Activated CD4-positive, alpha-beta memory T cell treated with anti-CD3 and anti-CD28 coated beads, Interleukin-2, amount 10 ng/mL, durations not matched to agents 7 days and 5 days (primary cell): ENCODE measurements at places on chromosomes 4 and X. TPM values are rescaled to one million over a fixed set of nuclear protein-coding genes. Genes with fewer than 3 reads are reported as not detected.

Gene TEX11
- total RNA-seq, result not detected

Gene GLOD5
- not detected for total RNA-seq

Gene IL13RA2
- not detected for total RNA-seq

Gene ZDHHC15
- not detected for total RNA-seq

Gene TMEM154
- 47.1 TPM for total RNA-seq

Gene ZNF185
- 0.75 TPM for total RNA-seq

Gene FAM149A
- total RNA-seq, result 0.38 TPM

Gene PCDH19
- total RNA-seq, result not detected

Gene NDNF
- total RNA-seq, result 0.28 TPM

Gene TLR3
- 3.3 TPM for total RNA-seq

Gene ARSH
- not detected for total RNA-seq

Gene ADH1B
- not detected for total RNA-seq

Gene TIGD4
- 0.35 TPM for total RNA-seq

DNA sequence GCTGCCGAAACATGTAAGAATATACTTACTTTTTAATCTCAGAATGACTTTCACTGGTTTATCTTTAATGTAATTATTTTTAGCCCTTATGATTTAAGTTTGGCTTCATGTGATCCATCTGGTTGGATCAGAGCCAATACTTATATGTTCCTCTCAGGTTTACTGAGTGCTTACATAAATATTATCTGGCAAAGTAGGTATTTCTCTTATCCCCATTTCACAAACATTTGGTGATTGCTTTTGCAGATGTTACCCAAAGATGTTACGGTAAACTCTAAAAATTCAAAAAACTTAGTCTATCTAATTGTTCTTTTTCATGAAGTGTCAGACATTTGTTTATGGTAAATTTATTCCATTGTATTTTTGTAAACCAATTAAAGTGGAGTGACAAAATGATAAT, 115.0 kb upstream of the TLL1 start:
- no peak for DNase-seq

GRCh38 chrX:38599796-38600755, 38.7 kb downstream of the TSPAN7 start:
- no peak for DNase-seq

GRCh38 chr4:186037692-186038658, 31.0 kb upstream of the TLR3 start:
- DNase-seq, result peak; percentile 31

GRCh38 chr4:142940425-142941330, 94.6 kb upstream of the INPP4B start:
- DNase-seq, result no peak

GRCh38 chr4:30172416-30172815, 547.8 kb upstream of the PCDH7 start:
- no peak for DNase-seq

DNA sequence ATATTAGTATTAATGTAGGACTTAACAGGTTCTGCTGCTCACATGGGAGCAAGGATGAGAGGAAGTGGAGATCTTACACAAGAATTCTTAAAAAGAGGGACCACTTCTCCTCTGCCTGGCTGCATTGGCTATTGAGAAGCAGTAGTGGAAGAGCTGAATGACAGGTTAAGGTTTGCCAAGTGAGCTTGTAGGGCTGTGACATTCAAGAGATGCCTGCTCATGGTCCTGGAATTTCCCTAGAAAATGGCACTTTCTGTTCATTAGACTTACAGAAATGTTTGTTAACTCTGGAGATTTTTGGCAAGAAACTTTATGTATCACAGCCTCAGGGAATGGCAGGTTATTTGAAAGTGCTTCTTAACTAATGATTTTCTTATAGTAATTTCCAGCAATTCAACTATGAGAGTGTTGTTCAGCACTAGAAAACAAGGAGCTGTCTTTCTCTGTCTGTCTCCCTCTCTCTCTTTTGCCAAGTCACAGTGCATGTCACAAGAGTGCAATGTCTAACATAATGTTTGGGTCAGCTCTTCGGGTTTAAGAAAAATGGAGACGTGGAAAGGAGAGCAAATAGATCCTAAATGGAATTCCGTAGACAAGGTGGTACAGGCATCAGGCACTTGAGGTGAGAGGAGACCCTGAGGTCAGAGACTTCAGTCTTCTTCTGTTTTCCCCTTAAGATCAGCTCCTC, 8.3 kb upstream of the NAP1L5 start:
- DNase-seq, result no peak

DNA sequence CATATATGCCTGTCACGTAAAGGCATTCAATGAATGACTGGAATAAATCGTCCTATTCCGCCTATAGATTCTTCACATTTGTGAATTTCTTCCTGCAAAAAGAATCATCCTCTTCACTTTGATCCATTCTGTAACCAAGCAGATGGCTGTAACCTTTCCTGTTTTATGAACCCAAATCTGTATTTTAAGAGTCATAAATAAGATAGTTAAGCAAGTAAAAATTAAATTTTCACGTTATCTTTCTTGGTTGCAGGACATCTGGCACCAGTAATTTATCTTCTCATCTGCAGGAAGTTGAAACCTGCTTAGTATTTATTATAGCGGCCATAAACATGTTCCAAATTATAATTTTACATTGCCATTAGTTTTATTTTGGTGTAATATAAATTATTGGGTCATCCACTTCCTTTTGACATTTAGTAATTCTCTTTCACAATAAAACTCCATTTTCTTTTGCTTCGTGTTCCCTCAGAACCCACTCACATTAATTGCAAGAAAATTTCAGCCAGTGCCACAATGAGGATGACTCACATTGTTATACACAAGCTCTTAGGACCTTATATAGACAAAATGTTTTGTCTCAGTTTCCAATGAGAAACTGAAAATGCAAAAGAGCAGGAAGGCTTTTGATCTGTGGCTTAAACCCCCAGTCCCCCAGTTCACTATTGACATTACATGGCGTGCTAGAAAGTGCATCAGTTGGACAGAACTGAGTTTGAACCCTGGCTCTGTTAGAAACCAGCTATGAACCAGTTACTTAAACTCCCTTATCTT, 51.1 kb downstream of the TMEM156 start:
- DNase-seq, result peak; percentile 22

- DNase-seq, result no peak
Measured at GRCh38 chrX:42456176-42456700, 321.7 kb downstream of the PPP1R2C start.

DNA sequence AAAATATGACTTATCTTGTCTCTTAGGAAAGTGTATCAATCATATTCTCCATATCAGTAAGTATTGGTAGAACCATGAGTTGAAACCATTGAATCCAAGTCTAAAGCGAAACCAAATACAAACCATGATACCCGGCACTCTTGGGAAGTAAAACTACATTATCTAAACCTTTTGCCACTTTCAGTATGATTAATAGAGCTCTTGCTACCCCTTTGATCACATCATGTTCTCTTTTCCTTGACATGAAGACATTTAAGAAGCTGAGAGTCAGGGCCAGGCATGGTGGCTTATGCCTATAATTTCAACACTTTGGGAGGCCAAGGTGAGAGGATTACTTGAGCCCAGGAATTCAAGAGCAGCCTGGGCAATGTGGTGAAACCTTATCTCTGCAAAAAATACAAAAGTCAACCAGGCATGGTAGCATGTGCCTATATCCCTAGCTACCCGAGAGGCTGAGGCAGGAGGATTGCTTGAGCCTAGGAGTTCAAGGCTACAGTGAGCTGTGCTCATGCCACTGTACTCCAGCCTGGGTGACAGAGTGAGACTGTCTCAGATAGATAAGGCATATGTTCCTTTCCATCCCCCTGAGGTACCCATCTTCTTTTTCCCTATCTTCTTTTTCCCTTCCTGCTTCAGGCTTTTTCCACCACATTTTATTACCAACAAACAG, 45.4 kb downstream of the CEP135 start:
- DNase-seq, result no peak

DNA sequence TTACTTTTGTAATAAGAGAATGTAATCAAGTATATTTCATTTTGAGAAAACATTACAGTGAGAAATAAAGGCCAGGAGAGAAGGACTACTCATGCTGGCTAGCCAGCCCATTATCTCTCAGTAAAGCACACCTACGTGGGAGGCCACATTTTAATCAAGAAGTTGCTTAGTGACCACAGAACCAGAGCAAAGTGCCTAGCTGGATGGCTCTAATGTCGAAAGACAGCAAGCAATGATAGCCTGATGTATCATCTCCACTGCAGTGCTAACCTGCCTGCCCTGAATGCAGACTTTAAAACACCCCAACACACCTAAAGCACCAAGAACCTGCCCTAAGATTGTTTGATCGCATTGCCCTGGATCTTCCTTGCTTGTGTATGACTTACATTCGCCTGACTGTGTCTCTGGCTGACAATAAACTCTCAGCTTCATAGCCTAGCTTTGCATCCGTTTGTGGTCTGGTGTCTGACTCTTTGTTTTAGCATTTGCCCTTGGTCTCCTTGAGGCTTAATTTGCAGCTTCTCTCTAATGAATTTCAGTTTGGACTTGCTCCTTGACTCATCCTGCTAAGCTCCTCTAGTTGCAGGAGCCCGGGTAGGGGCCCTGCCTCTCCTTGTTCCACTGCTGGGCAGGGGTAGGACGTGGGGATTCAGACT, 31.4 kb upstream of the SOWAHD start:
- peak; percentile 23 for DNase-seq

GRCh38 chr4:141417387-141417786, 196.7 kb downstream of the ZNF330 start:
- DNase-seq, result no peak

DNA sequence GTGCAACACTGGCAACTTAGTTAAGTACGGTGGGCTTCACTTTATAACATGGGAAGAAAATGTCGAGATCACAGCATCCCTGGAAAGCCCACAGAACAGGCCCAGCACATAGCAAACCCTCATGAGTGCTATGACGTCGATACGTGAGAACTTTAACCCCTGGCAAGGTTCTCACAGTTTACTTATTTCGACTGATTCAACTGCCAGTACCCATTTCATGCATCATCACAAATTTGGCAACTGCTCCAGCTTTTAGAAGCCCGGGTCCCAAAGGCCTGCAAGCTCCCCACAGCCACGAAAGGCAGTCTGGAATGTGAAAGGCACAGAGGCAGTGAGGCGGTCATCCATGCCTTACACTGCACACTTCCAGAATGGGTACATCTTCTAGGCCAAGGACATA, 41.2 kb downstream of the RELL1 start:
- no peak for DNase-seq

- DNase-seq, result no peak
Measured at GRCh38 chrX:17511556-17511955, 136.6 kb downstream of the NHS start.

GRCh38 chr4:181202240-181202639, 1041.0 kb upstream of the TENM3 start:
- no peak for DNase-seq

DNA sequence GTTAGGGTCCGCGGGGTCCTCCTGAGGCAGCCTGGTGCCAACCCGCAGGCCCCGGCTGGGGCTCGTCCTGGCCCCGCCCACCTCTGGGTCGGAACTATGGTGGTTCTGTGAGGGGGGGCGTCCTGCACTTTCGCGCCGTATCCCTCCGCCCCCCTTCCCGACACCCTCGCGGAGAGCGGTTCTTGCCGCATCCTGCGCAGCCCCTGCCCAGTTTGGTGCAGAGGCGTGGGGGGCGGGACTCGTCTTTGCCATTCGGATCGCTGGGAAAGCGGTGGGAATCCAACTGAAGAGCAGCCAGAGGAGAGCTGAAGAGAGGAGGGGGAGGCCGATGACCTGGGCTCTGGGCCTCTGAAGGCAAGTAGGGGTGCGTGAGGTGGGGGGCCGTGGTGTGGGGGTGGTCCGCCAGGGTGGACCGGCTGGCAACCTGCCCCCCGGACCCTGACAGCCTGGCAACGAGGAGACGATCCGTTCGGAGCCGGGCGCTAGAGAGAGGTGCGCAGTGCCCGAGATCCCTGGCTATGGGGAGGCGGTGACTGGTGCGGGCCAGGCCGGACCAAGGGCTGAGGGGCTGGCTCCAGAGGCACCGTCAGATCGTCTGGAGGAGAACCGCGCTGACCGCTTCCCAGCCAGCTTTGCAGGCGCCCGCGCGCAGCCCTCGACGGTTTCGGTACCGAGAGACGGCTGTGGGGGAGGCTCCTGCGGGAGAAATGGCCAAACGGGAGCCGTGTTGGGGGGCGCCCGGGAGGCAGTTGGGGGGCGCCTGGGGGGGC, at the start of gene GPRASP1:
TSS of gene GPRASP1 (plus strand) at position 242 of the 770 bp plus-strand sequence. CDS start 2,431 bp downstream, outside the sequence.
- peak; percentile 21 for DNase-seq

DNA sequence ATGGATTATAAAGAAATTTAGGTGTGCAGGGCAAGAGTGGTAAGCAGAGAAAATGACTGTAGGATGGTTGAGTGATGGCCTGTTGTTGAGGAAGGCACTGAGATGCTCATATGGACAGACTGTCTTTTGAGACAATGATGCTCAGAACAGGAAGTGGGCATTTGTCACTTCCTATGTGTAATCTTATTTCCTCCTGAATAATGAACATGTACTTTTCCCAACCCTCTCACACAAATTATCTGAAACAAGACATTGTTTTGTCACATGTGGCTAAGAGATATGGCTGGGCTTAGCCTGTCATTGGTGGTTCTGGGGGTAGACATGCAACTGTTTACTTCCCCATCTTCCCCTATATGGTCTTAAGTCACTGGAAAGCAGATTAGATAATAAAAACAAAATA, 240.5 kb downstream of the CFAP47 start:
- DNase-seq, result no peak

GRCh38 chr4:99134586-99134985, 9.5 kb downstream of the ADH4 start:
- DNase-seq, result no peak

GRCh38 chr4:37892641-37893040, 1.8 kb downstream of the TBC1D1 start:
- peak; percentile 52 for DNase-seq

GRCh38 chr4:38040619-38041018, 80.4 kb downstream of the PTTG2 start:
- no peak for DNase-seq

- DNase-seq, result no peak
Measured at GRCh38 chr4:1029529-1029928, 18.1 kb downstream of the FGFRL1 start.

GRCh38 chr4:1194010-1194900, 21.9 kb upstream of the SPON2 start:
- DNase-seq, result peak; percentile 12

GRCh38 chr4:152460488-152460887, 75.4 kb downstream of the FBXW7 start:
- no peak for DNase-seq

DNA sequence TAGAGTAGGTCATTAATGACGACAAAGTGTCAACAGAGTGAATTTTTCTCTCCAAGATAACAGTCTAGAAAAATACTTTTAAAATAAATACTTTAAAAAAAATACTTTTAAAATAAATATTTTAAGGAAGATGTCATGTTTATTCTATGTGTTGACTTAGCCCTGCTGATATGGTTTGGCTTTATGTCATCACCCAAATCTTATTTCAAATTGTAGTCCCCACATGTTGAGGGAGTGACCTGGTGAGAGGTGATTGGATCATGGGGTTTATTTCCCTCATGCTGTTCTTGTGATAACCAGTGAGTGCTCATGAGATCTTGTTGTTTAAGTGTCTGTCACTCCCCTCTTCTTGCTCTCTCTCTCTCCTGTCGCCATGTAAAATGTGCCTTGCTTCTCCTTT, 754.9 kb upstream of the SLIT2 start:
- DNase-seq, result no peak

GRCh38 chr4:30802622-30803323, 82.6 kb downstream of the PCDH7 start:
- no peak for DNase-seq
